Stimulated activated CD4-positive, alpha-beta T cell treated with anti-CD3 and anti-CD28 coated beads, TNF-alpha, amount 100 ng/mL, for 1 hour (primary cell): ENCODE measurements at places on chromosomes 7 and 10.

DNA sequence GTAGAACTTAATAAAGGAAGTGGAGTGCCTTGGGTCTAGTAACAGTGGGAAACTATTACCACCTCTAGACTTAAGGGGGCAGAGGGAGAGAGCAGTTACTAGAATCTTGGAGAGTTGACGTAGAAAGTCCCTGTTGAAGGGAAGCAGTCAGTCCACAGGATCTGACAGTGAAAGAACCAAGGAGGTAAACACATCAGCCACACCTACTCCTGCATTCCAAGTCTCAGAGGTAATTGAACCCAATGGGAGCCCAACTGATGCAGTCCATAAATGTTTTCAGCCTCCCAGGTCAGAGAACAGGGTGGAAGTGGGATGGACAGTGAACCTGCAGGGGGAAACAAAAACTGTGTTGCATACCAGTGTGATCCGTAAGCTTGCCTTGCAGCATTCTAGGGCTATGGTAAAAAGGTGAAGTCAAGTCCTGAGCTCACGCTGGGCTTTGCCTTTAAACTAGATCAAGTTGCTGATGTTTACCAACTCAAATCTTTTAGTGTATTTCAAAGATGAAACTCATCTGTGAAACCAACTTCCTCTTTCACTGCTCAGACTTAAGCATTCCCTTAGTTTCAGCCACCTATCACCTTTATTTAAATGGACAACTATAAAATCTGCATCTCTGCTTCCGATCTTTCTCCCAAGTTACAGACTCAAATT is 57.2 kb downstream of the SLC16A12 start:
- DNase-seq, result no peak

DNA sequence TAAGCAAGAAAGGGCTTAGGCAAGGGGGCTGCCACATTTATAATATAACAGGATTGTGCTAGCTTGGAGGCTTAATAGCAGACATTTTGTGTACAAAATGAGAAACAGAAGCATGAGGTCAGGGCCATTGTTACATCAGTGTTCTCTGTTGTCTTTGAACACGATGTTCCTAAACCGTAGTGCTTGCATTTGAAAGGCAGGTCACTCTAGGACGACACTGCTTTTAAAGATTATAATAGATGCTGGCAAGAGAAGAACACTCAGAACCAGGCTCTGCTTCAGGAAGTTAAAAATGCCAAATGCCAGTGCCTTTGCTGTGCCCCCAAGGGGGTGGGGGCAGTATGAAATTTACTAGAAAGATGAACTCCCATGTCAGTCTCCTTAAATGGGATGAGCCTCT is 91.1 kb downstream of the SORCS3 start:
- DNase-seq, result no peak

GRCh38 chr7:24714676-24715010 is 42.6 kb downstream of the GSDME start:
- no peak for DNase-seq

- no peak for DNase-seq
These were observed at the start of gene GDF2 for GRCh38 chr10:47322300-47323061. TSS of gene GDF2 (plus strand) at chr10:47322454. CDS start at chr10:47322669, 215 bp downstream.

DNA sequence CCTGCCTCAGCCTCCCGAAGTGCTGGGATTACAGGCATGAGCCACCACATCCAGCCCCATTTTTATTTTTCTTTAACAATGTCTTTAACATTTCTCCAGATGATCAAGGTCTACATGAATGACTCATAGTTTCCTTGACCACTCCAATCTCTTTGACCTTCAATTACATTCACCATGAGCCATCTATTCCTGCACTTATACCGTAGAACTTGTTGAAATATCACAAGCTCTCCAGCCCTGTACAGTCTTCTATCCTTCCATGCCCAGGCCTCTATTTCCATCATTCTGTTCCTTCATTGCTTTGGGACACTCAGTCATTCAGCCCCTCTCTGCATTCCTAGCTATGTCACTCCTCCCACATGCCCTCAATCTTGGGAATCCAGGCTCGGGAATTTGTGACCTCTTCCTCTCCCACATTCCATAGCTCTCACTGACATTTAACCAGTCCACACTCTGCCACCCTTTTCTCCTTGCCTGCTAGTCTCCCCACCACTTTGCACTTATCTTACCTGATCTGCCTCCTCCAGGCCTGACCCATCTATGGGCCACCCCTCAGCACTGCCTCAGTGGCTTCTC is 151.8 kb upstream of the STK17A start:
- no peak for DNase-seq

DNA sequence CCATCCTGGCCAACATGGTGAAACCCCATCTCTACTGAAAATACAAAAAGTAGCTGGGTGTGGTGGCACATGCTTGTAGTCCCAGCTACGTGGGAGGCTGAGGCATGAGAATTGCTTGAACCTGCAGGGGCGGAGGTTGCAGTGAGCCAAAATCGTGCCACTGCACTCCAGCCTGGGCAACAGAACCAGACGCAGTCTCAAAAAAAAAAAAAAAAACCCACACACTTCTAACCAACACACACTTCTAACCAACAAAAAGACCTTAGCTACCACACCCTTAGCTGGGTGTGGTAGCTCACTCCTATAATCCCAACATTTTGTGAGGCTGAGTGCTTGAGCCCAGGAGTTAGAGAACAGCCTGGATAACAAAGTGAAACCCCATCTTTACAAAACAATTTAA is 33.9 kb upstream of the SPOCK2 start:
- no peak for DNase-seq
